IPS DF 6.9 (cell line): ENCODE measurements at places on chromosomes 7 and 10.

DNA sequence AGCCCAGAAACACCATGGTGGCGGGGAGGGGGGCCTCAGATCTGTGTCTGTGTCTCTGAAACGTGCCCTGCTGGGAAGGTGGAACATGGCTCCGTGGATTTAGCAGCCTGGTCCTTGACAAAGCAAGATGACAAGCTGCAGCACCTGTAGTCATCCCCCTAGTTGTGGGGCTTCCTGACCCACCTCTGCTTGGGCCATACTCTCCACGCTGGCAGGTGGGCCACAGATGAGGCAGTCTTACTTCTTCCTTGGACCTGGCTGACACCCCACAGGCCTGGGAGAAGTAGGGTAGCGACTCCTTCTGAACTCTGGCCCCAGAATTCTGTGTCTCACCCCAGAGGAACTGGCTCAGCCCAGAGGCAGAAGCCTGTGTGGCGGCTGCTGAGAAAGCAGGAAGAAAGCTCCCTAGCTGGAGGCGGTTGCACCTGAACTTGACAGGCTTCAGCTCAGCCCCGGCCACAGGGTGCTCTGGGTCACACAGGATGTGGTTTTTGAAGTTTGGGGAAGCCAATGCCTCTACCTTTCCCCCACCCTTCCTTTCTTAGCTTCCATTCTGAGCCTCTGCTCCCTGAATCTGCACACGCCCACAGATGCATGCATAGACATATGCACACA is 113.9 kb downstream of the ABLIM1 start:
- no peak for DNase-seq

GRCh38 chr10:132547421-132547861 is 9.9 kb downstream of the INPP5A start:
- DNase-seq: no peak

DNA sequence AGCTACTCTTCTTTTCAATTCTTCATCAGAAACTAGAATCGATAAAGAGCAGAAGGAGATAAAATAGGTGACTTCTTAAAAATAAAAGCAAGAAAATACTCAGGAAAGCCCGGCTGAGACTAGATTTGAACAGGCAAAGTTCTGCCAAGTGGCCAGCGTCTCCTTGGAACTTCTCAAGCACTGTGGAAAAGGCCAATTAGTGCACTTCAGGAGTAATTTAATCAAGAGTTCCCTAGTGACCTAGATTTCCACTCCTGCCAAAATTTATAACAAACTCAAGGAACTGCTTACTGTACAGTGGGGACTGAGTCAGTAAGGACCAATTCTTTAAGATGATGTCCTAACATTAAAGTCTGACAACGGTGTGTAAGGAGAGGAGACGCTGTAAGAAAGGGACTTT is 57.3 kb downstream of the CHCHD3 start:
- DNase-seq: no peak

GRCh38 chr7:139889186-139889871 is 60.3 kb downstream of the TBXAS1 start:
- no peak for DNase-seq
